Muscle of back (tissue), 13 donors: ENCODE measurements at places on chromosomes 2 and 18. TPM values are rescaled to one million over a fixed set of nuclear protein-coding genes. Genes with fewer than 3 reads are reported as not detected.

The NPHP1 gene
- polyA plus RNA-seq = 4.2 TPM

The NEUROD1 gene
- not detected for polyA plus RNA-seq

The TEKT4 gene
- polyA plus RNA-seq = not detected

The ATP6V1B1 gene
- 2.3 TPM for polyA plus RNA-seq

The DCC gene
- polyA plus RNA-seq = 0.31 TPM
